ENCODE measurements at places on chromosomes 3 and 15. TPM values are rescaled to one million over a fixed set of nuclear protein-coding genes. Genes with fewer than 3 reads are reported as not detected.

The ACKR2 gene
- total RNA-seq: 2.1 TPM

The NRG4 gene
- 0.18 TPM for total RNA-seq

The CFAP91 gene
- not detected for total RNA-seq

The ZNF385D gene
- 7.8 TPM for total RNA-seq

The CPNE4 gene
- total RNA-seq: 1.9 TPM

The ZNF660 gene
- total RNA-seq: 5.5 TPM

The RTP3 gene
- total RNA-seq: not detected

The GOLGA6C gene
- not detected for total RNA-seq
